Stimulated activated memory B cell treated with anti-CD40 and anti-IgM and Interleukin-4, amounts not matched to agents 10 μg/mL and 1 μg/mL and 100 μg/mL, for 72 hours (primary cell): ENCODE measurements at places on chromosomes 11 and 22.

GRCh38 chr11:18594999-18595749, 4.4 kb upstream of the MISFA start:
- ATAC-seq, result no peak

DNA sequence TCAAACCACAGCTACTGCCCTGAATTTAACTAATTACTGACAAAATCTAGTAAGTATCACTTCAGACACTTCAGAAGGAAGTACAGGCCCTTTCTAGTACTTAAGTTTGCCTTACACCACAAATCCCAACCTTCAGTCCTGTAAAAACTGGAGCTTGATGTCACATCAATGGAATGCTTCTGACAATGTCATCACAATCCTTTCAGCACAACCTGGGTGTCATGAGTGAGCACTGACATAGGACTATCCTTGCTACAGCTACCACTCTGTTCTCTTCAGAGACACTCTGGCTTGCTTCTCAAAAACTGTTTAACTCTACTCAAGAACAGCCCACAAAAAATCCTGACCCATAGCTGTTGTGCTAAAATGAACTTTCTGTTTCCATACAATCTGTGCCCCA, 108.2 kb downstream of the RRM1 start:
- no peak for ATAC-seq

- no peak for ATAC-seq
Observed at GRCh38 chr11:129202646-129203045, 10.5 kb upstream of the ARHGAP32 start.

DNA sequence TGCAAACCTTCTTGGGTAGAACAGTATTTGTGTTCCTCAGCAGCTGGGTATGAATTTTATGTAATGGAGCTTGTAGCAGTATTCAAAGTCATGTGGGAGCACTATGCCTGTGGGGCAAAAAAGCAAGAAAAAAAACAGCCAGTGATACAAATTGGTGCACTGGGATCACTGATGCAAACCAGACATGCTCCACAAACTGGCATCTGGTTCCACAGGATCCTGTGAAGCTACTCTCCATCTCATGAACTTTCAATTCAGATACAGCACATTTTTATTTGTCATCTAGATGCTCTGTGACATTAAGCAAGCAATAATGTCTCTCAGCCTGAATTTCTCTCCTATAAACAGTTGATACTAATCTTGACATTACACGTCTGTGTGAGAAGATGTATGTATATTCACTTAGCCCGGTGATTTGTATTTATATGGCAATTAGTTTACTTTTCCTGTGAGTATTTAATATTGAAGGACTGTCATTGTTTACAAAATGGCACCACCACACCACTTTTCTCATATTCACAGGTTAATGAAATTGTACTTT, 208.5 kb upstream of the GRIA4 start:
- no peak for ATAC-seq

- ATAC-seq, result no peak
Observed at GRCh38 chr11:33697997-33698396, 2.6 kb downstream of the C11orf91 start.
